ENCODE measurements at places on chromosomes 5 and 9.
A peak's percentile ranks its signal among the peaks of the same experiment; 100 is the strongest.

GRCh38 chr5:111134087-111134486 lies 41.9 kb downstream of the WDR36 start:
- DNase-seq, result no peak

DNA sequence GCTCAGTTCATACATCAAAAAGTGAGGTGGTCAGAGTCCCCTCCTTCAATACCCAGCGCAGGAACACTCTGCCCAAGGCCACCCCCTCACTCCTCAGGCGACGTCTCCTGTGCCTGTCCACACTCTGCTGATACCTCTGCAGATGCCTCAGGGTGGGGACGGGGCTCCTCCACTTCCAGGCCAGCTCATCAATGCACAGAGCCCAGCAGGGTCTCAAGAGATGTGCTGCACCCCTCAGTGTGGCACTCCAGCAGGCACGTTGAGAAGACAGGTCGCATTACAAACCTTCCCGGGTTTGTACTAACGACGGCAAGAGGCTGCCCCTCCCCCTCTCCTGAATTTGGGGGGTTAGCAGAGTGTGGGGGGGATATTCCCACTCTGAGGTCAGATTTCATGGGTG lies 128.5 kb downstream of the ZNF354C start:
- DNase-seq, result no peak

GRCh38 chr9:115373000-115373709 lies 255.2 kb upstream of the TNC start:
- no peak for DNase-seq

DNA sequence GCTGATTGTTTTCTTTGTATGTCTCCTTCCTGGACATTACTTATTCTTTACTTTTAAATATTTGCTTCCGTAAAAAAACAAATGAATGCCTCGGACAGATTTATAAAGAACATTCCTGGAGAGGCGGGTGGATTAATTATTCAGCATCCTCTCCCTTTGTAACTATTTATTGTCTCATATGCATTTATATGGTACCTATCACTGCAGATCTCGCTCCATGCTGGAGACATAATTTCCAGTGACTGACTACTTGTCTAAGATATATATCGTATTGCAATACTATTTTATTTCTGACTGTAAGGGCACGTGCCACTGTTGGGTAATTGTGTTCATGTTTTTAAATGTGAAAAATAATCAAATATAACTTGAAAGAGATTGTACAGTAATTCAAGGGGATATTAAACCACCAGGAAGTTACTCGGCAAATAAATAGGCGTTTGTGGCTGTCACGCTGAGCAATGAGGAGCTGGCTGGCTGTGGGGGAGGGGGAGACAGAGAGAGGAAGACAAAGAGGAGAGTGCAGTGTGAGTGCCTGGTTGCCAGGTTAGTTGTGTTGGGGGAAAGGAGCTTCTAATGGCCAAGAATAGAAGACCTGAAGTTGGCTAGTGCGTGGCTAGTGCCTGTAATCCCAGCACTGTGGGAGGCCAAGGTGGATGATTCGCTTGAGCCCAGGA lies 131.8 kb upstream of the GABRP start:
- no peak for DNase-seq

GRCh38 chr5:132296412-132297016 lies 2.3 kb downstream of the SLC22A4 start:
- DNase-seq, result peak; percentile 42
